ENCODE measurements at places on chromosomes 2 and 18.

DNA sequence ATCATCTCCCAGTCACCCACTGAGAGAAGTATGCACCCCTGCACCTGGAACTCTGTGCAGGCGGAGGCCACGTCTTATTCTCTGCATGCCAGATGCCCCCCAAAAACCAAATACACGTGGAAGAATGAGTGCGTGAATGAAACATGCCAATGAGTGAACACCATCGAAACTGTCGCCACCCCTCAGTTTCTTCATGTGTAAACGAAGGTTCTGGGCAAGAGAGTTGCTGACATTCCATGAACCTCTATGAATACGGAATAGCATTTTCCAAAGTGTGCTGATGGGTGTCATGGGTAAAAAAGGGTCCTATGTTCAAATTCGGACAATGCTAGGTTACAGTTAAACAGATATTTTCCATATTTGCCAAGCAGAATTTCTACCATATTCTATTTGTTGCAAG is 19.8 kb downstream of the FER1L5 start:
- H3K27me3 ChIP-seq = no peaks in the 10 kb centered on the region
- H3K36me3 ChIP-seq = 0 out of 2 replicates have a peak, but pooled peaks cover 4% of the 10 kb centered on the region
- H3K4me1 ChIP-seq = peaks cover 19% of the 10 kb centered on the region
- no peak overlapping the region for H3K4me3 ChIP-seq
- DNase-seq = no peak

DNA sequence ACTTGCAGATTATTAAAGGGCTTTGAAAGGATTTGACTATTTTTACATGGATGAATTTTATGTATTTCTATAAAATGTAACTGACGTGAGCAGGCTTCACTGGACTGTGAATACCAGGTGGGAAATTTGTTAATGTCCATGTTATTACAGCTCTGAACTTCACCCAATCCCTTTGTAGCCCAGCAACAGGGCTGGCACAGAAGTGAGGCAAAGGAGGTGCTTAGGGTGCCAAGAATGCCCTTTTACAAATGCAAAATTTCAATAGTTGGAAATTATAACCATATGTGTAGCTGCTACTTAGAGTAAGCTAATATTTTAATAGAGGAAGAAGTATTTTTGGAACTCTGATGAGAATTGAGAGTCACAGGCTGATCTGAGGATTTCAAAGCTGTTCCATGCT is 53.7 kb upstream of the FAM98A start:
- H3K4me1 ChIP-seq = no peaks in the 10 kb centered on the region
- no peak overlapping the region for H3K4me3 ChIP-seq
- H3K27ac ChIP-seq = no peak overlapping the region
- no peaks in the 10 kb centered on the region for H3K36me3 ChIP-seq

GRCh38 chr2:238220274-238220891 is 16.9 kb upstream of the ILKAP start:
- no peak overlapping the region for H3K4me3 ChIP-seq
- no peaks in the 10 kb centered on the region for H3K27me3 ChIP-seq
- no peaks in the 10 kb centered on the region for H3K36me3 ChIP-seq
- no peaks in the 10 kb centered on the region for H3K4me1 ChIP-seq
- DNase-seq = no peak

- no peak overlapping the region for H3K27ac ChIP-seq
- no peaks in the 10 kb centered on the region for H3K27me3 ChIP-seq
- no peak for DNase-seq
- H3K36me3 ChIP-seq = peaks cover 83% of the 10 kb centered on the region
- H3K4me3 ChIP-seq = no peak overlapping the region
- no peaks in the 10 kb centered on the region for H3K4me1 ChIP-seq
These were observed 33.4 kb downstream of the XRCC5 start for GRCh38 chr2:216142540-216142939.

DNA sequence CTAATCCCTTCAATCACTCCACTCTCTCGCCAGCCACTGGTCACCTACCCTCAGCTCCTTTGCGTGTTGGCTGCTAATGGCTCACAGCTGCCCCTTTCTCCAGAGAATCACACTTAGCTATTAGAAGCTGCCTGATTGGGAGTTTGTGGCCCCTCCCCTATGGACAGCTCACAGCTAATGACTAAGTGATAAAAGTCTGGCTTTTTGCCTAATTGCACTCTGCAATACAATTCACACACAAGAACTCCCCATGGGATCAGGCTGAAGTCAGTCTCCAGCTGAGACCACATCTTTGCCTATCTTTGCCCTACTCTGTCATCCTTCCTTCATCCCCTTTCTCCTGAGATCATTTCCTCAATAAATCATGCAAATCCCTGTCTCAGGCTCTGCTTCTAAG is 701.9 kb upstream of the RAB6C start:
- DNase-seq = no peak
- no peak overlapping the region for H3K4me3 ChIP-seq
- H3K4me1 ChIP-seq = no peaks in the 10 kb centered on the region
- H3K36me3 ChIP-seq = no peaks in the 10 kb centered on the region

DNA sequence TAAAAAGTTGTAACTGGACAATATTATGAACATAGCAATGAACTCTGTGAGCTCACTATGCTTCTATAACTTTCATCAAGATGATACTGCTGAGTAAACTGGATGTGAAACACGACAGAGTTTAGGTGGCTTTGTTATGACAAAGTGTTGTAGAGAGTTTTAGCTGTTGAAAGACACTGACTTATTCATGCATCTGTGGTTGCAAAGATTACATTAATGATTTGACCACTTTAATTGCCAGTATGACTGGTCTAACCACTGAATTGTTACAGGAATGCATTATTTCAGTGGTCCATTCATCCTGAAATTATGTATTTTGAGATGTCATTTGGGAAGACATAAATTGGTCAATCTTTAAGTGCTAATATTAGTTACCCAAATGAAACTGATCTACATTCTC is 117.9 kb downstream of the SPHKAP start:
- no peaks in the 10 kb centered on the region for H3K27me3 ChIP-seq
- no peak overlapping the region for H3K4me3 ChIP-seq
- no peaks in the 10 kb centered on the region for H3K36me3 ChIP-seq
- no peak for DNase-seq

- H3K27ac ChIP-seq = no peak overlapping the region
- H3K36me3 ChIP-seq = no peaks in the 10 kb centered on the region
- no peaks in the 10 kb centered on the region for H3K4me1 ChIP-seq
- H3K27me3 ChIP-seq = no peaks in the 10 kb centered on the region
These were observed 478.1 kb upstream of the ZNF804A start for GRCh38 chr2:184119989-184120800.

DNA sequence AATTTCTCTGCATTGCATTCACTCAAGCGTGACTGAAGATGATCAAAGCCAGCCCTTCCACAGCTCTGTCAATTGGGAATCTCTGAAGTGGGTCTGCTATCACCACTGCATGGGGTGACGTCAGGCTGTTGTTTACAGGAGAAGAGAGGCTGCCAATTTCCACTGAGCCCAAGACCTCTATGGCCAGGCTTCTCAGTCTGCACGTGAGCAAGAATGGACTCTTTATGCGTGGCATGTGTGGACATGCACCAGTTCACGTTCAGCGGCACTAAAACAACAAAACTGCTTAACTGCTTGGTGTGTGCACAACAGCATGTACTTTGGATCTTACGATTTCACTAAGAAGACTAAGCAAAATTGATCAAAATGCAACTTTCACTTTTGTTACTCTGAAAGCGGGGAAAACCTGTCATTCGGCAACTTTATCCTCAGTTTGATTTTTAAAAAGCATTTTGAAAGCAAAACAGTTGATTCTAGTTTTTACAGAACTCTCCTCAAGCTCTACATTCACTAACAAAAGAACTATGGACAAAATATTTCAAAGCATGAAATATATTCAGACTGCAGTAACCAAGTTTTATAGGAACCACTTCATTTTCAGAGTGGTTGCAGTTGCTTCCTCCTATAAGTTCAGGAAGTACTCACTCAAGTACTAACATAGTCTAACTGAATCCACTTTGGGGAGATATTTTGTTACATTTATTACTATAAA is 77.0 kb upstream of the SERTAD2 start:
- H3K36me3 ChIP-seq = no peaks in the 10 kb centered on the region
- no peak for DNase-seq
- no peaks in the 10 kb centered on the region for H3K27me3 ChIP-seq
- H3K4me1 ChIP-seq = 0 out of 2 replicates have a peak, but pooled peaks cover 4% of the 10 kb centered on the region

GRCh38 chr2:56680971-56681631 is 497.3 kb downstream of the CCDC85A start:
- DNase-seq = no peak
- no peaks in the 10 kb centered on the region for H3K27me3 ChIP-seq
- no peak overlapping the region for H3K4me3 ChIP-seq
- no peaks in the 10 kb centered on the region for H3K4me1 ChIP-seq
- H3K36me3 ChIP-seq = no peaks in the 10 kb centered on the region
- H3K27ac ChIP-seq = no peak overlapping the region

DNA sequence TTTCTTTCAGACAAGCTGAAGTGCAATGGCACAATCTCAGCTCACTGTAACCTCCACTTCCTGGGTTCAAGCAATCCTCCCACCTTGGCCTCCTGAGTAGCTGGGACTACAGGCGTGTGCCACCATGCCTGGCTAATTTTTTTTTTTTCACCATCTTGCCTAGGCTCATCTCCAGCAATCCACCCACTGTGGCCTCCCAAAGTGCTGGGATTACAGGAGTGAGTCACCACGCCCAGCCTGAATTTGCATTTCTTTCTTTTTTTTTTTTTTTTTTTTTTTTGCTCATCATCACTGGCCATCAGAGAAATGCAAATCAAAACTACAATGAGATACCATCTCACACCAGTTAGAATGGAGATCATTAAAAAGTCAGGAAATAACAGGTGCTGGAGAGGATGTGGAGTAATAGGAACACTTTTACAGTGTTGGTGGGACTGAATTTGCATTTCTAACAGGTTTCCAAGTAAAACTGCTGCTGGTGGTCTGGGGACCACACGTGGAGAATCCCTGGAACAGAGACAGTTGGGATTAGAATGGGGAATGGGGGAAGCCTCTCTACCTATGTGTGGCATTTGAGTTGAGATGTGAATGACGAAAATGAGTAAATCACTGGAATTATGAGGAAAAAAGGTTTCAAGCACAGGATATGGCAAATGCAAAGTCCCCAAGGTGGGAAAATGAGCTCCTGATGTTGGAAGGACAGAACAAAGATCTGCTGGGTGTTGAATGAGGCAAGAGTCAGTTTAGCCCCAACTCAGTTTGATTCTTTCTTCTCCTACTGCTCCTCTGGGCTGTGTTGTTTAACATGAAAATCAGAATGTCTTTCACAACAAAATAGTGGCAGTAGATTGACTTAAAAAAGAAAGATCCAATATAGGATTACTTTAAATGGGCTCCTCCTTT is 88.8 kb upstream of the MAP4K4 start:
- no peak overlapping the region for H3K27ac ChIP-seq
- H3K4me1 ChIP-seq = peaks cover 29% of the 10 kb centered on the region
- no peak overlapping the region for H3K4me3 ChIP-seq

- H3K27ac ChIP-seq = no peak overlapping the region
- H3K36me3 ChIP-seq = no peaks in the 10 kb centered on the region
- H3K27me3 ChIP-seq = no peaks in the 10 kb centered on the region
- no peak overlapping the region for H3K4me3 ChIP-seq
- H3K4me1 ChIP-seq = no peaks in the 10 kb centered on the region
- DNase-seq = no peak
These were observed 7.9 kb upstream of the NABP1 start for GRCh38 chr2:191670076-191670475.

GRCh38 chr2:135732561-135732960 is 9.1 kb upstream of the UBXN4 start:
- H3K4me3 ChIP-seq = no peak overlapping the region
- no peaks in the 10 kb centered on the region for H3K36me3 ChIP-seq
- H3K27ac ChIP-seq = no peak overlapping the region

- no peak overlapping the region for H3K27ac ChIP-seq
- H3K36me3 ChIP-seq = peaks cover 8% of the 10 kb centered on the region
- H3K27me3 ChIP-seq = no peaks in the 10 kb centered on the region
These were observed 13.1 kb downstream of the TMEM131 start for GRCh38 chr2:97982621-97983020.

DNA sequence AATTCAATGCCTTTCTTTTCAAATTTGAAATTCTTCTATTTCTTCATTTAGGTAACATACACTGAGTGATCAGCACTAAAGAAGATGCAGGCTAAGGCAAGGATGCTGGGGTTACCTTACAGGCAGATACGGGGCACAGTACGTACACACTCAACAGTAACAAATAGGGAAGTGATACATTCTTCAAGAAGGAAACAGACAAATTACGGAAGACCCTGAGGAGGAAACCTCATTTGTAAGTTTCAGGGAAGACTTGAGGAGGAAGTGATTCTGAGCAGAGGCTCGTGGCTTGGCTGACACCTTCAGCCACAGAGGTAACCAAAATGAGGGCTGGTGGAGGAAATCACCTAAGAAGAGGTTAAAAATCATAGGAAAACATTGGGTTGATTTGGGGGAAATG is 1108.3 kb upstream of the KLHL29 start:
- H3K36me3 ChIP-seq = no peaks in the 10 kb centered on the region
- peaks cover 3% of the 10 kb centered on the region for H3K27me3 ChIP-seq
- no peak overlapping the region for H3K27ac ChIP-seq
- DNase-seq = no peak
- no peaks in the 10 kb centered on the region for H3K4me1 ChIP-seq

- H3K4me3 ChIP-seq = no peak overlapping the region
- no peaks in the 10 kb centered on the region for H3K36me3 ChIP-seq
- H3K27me3 ChIP-seq = no peaks in the 10 kb centered on the region
- no peak for DNase-seq
- H3K27ac ChIP-seq = no peak overlapping the region
These were observed 198.7 kb downstream of the CCDC85A start for GRCh38 chr2:56382466-56382865.

- H3K27ac ChIP-seq = no peak overlapping the region
- H3K36me3 ChIP-seq = no peaks in the 10 kb centered on the region
- DNase-seq = no peak
- no peak overlapping the region for H3K4me3 ChIP-seq
These were observed 280.6 kb downstream of the ZEB2 start for GRCh38 chr2:144239306-144239705.

DNA sequence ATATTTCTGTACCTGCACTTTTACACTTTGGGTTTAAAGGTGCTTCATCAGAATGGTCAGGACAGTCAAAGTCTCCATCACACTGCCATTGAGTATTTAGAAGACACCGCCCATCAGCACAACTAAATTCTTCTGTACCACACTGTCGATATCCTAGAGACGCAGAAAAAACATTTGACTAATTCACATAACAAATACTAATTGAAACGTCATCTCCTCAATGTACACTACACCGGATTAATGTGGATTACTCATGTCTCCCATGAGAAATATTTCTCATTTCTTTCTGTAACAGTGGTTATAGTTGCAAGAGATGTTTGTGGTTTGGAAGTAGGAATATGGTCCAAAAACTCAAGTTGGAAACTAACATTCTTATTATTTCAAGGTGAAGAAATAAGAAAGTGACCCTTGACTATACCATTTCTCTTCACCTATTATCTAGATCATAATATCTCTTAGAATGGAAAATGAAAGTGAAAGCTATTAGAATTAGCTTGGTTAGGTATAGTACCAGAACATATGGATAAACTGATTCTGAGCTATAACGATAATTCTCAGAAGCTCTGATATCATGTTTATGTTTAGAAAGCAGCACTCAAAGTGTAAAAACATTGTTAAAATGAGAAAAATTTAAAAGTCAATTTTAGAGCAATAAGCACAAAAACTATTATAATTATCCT is 1627.7 kb downstream of the LRP1B start:
- no peaks in the 10 kb centered on the region for H3K4me1 ChIP-seq
- H3K36me3 ChIP-seq = no peaks in the 10 kb centered on the region
- H3K27ac ChIP-seq = no peak overlapping the region
- no peaks in the 10 kb centered on the region for H3K27me3 ChIP-seq

- H3K27me3 ChIP-seq = no peaks in the 10 kb centered on the region
- no peaks in the 10 kb centered on the region for H3K4me1 ChIP-seq
- H3K4me3 ChIP-seq = no peak overlapping the region
These were observed 213.1 kb downstream of the CD226 start for GRCh38 chr18:69734536-69734935.

Data from PC-9 (cell line).